ENCODE measurements at places on chromosomes 11 and 22.

DNA sequence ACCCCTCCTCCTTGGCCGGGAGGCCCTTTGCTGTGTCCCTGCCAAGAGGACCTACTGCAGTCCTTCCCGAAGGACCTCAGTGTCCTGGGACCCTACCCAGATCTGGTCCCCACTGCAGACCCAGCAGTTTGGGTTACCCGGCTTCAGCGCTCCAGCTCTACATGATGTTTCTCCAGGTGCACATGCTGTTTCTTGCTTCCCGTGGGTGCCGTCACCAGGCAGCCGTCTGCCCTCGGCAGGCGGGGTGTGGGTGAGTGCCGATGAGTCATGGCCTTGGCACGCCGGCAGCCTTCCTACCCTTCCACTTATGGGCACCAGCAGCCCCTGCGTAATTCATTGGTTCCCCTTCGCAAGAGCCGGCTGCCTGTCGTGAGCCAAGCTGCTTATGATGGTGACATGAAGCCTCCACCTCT lies 101.8 kb downstream of the BCR start:
- DNase-seq: peak; percentile 93

GRCh38 chr11:17458268-17458667 lies 18.4 kb downstream of the ABCC8 start:
- DNase-seq: no peak

DNA sequence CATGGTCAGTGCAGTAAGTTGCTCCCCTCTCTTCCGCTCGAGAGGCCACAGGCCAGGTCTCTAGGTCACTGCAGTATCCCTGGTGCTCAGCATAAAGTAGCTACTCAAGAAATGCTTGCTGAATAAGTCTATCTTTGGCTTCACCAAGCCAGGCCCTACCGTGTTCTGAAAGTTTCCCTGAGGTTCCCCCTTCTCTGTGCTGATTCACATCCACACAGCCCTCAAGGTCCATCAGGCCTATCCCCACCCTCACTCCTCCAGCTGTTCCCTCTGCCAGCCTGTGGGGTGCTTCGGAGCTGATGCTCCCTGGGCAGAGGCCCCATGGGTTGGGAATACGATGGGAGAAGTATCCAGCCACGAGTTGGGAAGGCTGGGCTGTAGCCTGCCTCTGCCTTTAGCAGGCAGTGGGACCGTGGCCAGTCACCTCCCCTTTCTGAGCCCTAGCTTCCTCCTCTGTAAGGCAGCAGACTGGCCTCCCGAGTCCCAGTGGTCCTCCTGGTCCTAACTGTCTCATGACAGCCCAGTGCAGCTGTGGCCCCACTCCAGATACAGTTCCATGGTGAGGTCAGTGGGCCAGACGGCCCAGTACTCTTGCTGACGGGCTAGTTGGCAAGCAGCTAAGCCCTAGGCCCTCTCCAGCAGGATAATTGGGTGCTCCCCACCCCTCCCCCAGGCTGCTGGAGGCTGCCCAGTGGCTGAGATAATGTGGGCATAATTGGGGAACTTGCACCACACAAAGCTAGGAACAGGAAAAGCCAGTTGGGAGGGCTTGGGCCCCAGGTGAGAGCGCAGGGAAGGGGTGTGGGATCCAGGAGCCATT lies 48.2 kb downstream of the NECTIN1 start:
- DNase-seq: no peak

DNA sequence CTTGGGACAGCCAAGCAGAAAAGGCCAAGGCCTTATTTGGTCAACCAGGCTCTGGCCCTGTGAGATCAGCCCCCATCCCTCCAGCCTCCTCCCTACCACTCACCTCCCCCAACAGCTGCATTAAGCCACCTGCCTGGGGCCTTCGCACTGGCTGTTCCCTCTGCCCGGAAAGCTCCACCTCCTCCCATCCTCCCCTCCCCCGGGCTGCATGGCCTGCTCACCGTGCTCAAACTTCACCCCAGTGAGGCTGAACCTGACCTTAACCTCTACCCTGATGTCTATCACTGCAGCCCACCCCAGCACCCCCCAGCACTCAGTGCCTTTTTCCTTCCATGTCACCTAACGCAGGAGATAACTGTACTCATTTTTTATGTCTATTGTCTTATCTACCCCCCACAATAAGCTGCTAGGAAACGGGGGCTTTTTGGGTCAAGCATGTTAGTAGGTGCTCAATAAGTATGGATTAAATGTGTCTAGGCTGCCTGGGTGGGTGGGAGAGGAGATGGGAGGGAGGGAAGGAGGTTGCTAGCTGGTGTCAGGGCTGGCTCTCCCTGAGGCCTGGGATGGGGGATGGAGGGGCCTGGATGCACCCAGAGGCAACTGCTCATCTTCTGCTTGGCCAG lies 912 bp downstream of the PTPRCAP start:
- no peak for DNase-seq

GRCh38 chr22:29004647-29005371 lies 56.8 kb downstream of the C22orf31 start:
- no peak for DNase-seq

GRCh38 chr11:43928721-43929120 lies 13.7 kb upstream of the C11orf96 start:
- no peak for DNase-seq

GRCh38 chr11:95989076-95989605 lies 65.2 kb upstream of the MTMR2 start:
- DNase-seq: no peak

DNA sequence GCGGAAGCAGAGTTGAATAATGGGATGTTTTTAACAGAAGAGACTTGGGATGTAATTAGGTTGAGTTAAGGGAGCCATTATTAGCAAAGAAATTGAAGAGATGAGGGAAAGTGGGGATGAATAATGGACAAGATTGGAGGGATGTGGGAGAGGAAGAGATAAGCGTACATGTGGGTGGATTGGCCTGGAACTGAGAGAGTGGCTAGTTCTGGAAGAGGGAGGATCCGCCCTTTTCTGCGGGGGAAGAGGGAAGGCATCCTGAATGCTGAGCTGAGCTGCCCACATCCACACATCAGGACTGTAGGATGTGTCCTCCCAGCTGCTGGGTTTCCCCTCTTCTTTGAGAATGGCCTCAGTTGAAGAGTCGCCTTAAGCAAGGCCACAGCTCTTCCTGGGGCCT lies 68.3 kb upstream of the CADM1 start:
- DNase-seq: no peak

Measured in RWPE1 (cell line).